ENCODE measurements at places on chromosomes 5 and 9. TPM values are rescaled to one million over a fixed set of nuclear protein-coding genes. Genes with fewer than 3 reads are reported as not detected.

DNA sequence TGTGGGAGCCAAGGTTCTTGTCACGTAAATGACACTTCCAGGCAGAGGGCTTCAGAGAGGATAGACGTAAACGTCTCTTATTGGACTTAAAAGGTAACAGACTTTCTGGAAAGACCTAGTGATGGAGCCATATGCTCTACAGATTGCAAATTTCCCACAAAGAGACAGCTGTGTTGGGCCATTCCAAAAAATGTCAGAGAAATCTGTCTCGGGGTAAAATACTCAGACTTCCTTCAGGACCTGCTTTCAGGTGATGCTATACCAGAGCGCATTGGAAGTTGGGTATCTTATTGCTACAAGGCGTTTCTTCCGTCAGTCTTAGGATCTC lies 29.2 kb downstream of the PROP1 start:
- DNase-seq, result no peak

GRCh38 chr5:79475152-79475466 lies 38.8 kb downstream of the HOMER1 start:
- no peak for DNase-seq

The IL9 gene
- 104 TPM for total RNA-seq

DNA sequence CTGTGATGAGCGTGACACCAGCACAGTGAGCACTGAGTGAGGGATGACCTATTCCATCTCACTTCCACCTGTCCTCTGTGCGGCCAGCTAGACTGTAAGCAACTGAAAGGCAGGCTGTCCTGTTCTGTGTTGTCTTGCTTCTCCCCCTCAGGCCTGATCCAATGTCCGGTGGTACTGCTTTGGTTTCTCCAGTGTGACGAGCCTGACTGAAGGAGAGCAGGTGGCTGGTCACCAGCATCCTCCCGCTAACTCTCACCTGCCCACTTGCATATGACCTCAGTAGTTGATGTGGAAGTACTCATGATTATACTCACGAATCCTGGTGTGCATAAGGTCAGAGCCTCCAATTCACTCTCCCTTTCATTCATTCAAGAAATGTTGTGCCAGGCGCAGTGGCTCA lies 2.4 kb upstream of the SLC27A4 start:
- no peak for DNase-seq

GRCh38 chr9:75462866-75463265 lies 374.6 kb downstream of the OSTF1 start:
- DNase-seq, result no peak

The MCIDAS gene
- not detected for total RNA-seq

DNA sequence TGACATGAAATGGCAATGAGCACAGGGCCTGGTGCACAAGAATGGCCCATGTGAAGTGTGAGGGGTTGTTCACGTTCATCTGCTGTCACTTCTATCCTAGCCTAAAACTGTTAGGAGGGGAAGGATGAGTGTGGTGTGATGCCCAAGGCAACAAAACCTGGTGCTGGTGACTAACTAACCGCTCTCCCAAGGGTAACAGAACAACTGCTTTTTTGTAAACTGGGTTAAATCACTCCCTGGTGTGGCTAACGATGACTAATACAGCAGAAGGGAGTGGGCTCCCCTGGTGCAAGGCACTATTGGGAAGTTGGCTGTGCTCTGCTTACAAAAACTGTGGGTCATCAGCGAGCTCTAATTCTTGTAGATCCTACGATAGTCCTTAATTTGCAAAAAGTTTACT lies 103.2 kb upstream of the VCAN start:
- DNase-seq, result no peak

- no peak for DNase-seq
Observed at GRCh38 chr5:37738865-37739488, 100.9 kb downstream of the GDNF start.

DNA sequence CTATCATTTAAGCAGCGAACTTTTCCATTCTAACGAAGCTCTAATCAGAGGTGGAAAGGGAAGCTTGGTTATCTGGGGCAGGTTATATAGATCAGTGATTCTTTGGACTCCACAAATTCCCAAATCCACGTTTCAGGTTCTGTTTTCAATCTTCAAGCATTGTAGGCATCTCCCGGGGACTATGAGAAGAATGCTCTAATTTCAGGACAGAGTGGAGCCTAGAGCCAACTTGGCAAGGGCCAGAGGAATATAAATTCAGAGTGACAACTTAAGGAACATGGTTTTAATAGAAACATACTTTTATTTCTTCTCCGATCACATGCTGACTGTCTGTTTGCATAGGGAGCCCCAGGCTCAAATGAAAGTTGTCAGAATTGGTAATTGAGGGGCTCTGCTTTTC lies 514.0 kb upstream of the KLF4 start:
- DNase-seq, result no peak

DNA sequence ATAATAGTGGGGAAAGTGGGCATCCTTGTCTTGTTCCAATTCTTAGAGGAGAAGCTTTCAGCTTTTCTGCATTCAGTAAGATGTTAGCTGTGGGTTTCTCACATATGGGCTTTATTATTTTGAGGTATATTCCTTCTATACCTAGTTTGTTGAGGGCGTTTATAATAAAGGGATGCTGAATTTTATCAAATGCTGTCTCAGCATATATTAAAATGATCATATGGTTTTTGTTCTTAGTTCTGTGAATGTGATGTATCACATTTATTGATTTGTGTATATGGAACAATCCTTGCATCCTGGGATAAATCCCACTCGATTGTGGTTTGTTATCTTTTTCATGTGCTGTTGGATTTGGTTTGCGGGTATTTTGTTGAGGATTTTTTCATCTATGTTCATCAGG lies 43.1 kb downstream of the FGD3 start:
- DNase-seq, result no peak

DNA sequence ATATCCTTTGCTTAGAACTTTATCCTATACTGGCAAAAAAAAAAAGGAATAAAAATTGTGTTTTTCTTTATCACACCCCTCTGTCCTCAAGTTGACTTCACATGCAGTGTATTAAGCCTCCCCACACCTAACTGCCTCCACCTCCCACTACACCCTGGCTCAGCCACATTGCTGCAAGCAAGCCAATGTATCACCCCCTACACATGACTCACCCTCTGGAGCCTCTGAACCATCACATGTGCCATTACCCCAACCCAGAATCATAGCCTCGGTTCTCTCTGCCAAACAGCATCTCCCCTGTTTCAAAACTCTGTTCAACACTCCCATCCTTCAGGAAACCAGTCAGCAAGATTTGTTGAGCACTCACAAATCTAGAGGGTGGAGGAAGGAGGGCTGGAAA lies 209.0 kb downstream of the CWC27 start:
- DNase-seq, result no peak

DNA sequence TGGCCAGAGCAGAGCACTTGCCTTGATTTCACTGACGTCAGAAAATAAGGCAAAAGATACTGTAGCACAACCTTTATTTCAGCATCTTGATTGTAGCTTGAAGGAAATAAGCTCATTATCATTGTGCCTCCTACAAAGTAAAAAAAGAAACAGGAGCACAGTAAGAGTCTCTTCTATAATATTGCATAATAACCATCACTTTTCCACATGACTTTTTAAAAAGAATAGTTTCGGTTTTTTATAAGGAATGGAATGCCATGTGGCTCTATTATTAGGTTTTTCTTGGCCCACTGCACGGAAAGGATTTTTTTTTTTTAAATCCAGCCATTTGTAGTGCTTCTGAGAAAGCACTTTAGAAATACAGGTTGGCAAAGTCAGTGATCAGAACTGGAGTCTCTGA lies 655.3 kb downstream of the LRRC70 start:
- DNase-seq, result no peak

DNA sequence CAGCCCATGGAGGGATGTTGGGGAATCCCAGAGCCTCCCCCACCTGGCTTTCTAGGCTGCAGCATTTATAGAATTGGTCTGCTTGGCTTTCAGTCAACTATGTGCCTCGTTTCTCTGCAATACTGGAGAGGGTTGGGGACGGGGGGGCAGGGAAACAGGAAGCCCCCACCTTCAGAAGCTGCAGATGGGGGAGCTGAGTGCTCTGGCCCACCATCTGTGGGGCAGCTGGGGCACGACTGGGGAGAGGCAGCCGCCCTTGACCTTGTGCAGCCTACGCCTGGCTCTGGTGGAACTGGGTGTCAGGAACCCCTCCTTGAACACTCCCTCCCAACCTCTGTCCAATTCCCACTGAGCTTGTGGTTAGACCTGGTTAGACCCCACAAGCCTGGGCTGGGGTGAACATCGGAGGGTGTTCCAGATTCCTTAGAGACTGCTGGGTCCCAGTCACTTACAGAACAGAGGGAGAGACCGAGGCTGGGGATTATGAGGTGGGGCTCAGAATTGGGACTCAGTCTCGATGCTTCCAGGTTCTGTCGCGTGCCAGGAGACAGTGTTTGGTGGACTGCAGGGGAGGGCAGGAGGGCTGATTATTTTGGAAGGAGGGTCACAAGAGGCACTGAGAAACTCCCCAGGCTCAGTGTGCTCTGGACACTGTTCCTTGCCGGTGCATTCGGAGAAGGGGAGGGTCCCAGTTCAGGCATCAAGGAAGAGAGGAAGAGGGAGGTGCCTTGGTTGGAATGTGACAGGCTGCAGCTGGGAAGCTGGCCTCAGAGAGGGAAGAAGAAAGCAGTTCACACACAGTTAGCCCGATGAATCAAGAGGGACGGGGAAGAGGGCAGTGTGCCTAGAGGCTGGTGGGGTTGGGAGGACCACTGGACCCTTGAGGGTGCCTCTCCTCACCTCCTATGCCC lies 25.6 kb downstream of the COL27A1 start:
- DNase-seq, result no peak

- DNase-seq, result no peak
Observed at GRCh38 chr5:83253720-83254119, 176.4 kb downstream of the XRCC4 start.

DNA sequence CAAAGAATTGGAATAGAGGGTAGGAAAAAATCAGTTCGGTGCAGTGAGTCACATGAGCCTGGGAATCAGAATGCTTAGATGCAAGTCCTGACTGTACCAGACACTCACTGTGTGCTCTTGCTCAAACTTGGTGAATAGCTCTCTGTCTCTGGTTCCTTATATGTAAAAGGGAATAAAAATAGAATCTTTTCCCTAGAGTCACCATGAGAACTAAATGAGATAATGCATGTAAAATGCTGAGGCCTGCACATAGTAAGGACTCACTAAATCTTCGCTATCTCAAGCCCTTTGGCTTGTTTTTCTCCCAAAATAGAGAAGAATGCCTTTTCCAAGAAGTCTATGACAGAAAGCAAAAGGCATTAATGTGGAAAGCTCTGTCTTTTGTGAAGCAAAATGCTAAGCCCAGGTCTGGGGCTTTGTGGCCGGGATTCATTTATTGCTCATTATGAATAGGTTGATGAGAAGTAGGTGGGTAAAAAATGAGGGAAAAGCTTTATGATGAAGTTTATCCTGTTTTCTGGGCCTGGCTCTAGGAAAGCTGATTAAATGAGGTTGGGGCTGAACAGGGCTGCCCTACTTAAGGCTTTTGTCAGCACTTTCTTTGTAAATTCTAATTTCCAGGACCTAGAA lies 483.3 kb downstream of the DMAC1 start:
- DNase-seq, result no peak

DNA sequence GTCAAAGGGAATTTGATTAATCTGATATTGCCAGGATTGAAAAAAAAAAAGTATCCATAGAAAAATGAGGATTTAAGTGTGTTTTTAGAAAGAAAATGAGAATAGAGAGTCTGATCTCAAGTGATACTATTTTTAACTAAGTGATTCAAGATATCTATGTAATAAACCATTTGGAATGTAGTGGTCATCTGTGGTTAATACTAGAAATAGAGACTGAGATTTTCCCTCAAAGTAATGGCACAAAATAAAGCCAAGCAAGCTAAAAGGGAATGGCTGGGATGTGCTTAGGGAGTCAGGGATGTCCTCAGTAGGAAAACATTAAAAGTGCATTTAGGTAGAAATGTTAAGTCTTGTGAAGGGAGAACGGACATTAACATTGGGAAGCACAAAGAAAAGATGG lies 90.6 kb downstream of the FBXO4 start:
- DNase-seq, result no peak

DNA sequence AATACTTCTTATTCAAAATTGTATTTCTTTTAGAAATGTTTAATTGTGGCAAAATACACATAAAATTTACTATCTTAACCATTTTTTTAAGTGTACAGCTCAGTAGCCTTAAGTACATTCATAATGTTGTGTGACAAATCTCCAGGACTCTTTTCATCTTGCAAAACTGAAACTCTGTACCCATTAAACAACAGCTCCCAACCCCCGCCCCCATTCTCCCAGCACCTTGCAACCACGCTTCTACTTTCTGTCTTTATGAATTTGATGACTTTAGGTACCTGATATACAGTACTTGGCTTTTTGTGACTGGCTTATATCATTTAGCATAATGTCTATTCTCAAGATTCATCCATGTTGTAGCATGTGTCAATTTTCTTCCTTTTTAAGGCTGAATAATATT lies 2.8 kb upstream of the IL5 start:
- no peak for DNase-seq

GRCh38 chr5:159779481-159779880 lies 136.8 kb upstream of the ADRA1B start:
- no peak for DNase-seq

The HTR4 gene
- total RNA-seq, result not detected

The PRRX2 gene
- total RNA-seq, result 5.1 TPM

The ANKRD18B gene
- total RNA-seq, result 2.6 TPM

DNA sequence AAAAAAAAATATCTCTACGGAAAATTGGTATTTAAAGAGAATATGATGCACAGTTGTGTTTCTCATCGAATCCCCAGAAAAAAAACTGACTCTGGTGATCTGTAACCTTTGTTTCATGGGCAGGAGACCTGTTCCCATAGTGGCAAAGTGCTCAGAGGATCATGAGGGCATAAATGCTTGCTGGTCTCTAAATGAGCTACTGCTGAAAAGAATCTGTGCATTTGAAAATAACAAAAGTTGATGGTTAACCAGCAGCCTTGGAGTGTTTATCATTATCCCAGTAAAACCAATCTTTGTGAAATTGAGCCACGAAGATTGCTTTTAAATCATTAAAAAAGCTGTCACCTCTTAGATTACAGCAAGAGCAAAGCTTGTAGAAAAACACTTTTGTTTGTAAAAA lies 775.4 kb downstream of the MTRR start:
- DNase-seq, result no peak

DNA sequence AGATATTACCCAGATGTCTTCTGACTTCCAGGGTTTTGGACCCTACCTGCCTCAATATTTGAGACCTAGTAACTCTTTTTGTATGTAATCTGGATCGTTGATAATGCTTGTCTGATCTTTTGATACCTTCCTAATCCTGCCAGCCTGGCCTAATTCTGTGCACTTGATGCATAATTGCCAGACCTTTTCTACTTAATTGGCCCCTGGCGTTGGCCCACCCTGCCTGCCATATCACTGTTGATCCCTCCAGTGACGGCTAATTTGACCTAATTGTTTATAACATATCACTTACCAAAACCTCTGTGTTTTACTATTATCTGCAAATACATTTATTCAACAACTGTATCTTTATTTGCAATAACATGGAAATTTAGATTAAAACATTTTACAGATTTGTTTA lies 49.0 kb downstream of the SLC44A1 start:
- no peak for DNase-seq

DNA sequence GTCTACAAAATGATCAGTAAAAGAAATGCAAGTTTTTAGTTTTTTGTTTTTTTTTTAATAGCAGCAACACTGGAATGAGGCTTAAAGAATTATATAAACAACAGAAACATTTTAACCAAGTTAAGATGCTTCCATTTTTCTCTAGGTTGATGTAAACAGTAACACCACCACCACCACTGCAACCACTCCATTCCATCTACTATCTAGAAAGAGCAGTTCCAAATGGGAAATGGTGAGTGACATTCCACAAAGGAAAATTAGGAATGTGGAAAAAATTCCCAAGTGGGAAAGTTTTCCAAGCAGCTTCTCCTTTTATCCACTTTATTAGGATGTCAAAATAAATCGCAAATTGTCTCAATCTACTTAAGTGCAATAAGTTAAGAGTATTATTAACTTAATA lies 32.6 kb downstream of the SLC38A9 start:
- no peak for DNase-seq

The HRH2 gene
- 34.3 TPM for total RNA-seq

Data from activated T-helper 2 cell treated with anti-CD3 and anti-CD28 coated beads, Interferon-gamma antibody, Interleukin-2, Interleukin-4, amounts not matched to agents 10 μg/mL and 5 μg/mL and 100 μg/mL, durations not matched to agents 14 hours and 24 hours and 36 hours (primary cell).